ENCODE measurements at places on chromosomes 3 and 15.

- DNase-seq: no peak
These were observed 57.3 kb upstream of the GRM7 start for GRCh38 chr3:6803619-6804018.

DNA sequence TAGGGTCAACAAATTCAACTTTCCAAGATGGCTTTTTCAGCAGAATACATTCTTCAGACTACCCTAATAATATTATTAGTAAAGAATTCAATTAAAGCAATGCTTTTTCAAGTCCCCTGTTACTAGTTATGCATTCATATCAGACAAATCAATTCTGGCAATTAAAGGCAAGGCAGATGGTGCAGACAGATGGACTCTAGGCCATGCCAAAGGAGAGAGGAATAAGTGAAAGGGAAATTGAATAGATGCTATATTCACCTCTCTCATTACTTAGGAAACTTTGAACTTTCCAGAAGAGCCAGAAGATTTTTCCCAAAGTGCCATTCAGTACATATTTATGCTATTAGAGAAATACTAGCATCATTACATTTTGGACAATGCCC is 487.7 kb upstream of the RASGRP1 start:
- DNase-seq: no peak

DNA sequence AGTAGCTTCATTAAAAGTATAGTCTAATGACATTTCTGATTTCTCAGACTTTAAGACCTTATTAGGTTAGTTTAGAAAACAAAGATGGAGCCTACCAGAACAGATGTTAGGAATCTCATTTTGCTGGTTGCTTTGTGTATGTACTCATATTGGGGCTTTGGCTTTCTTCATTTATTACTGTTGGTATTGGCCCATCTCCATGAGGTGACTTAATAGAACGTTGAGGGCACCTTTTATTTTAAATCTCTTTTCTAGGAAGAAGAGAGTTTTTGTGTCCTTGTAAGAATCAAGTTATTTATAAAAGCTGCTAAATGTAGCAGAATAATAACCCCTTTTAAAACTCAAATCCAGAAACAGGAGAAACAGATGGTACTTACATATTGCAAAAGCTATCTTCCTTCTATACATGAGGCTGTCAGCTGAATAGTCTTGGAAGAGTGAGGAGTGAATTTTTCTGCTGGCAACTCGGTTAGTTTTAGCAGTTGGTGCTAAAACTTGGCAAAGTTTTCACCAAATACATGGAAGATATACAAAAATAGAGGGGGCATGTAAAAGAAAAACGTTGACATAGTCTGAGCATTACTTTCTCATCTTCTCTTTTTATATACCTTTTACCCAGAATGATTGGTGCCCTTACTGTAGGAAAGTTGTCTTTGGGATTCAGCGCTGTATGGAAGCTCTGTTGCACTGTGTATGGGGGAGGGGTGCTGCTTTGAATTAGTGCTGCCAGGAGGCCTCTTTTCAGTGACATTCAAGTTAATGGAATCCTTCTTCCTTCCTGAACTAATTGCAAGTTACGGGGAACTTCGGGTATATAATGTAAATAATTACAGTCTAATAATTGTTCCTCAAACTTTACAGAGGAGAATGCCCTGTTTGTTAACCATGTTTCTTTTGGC is 35.8 kb downstream of the CTNNB1 start:
- no peak for DNase-seq

GRCh38 chr15:70702584-70702983 is 60.8 kb downstream of the UACA start:
- DNase-seq: no peak

DNA sequence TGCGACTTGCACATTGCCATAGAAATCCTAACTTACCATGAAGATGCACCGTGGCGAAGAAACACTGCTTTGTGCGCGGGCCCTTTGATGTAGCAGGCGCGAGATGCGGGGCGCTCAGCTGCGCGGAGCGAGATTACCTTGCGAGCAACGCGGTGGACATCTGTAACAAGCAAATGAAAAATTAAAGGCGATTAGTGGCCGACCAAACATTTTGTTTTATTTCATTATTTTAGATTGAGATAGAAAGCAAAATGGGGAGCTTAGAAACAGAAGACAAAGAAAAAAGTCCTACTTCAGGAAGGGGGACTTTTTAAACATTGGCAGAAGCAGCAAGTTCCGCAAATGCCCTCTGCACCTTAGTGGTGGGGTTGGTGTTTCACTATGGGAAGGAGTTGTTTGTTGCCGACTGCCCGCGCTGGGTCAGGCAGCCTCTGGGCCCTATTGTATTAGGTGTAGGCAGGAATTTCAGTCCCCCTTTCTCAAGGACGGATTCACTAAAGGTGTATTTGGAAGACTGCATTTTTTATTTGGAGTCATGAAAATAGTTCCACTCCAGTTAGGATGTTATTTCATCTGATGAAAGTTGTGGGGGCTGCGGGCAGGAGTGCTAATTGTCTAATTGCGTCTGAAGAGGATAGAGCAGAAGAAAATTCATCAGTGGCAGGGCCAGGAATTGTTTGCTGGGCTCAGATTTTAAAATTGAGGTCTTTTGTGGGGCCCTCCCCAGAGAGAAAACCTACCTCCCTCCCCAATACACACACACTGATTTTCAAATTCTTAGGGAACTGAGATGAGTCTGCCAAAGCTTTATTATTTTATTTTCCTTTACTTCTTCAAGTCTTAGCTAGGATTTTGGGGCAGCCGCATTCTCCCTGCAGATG is 17.4 kb downstream of the ZIC4 start:
- no peak for DNase-seq

DNA sequence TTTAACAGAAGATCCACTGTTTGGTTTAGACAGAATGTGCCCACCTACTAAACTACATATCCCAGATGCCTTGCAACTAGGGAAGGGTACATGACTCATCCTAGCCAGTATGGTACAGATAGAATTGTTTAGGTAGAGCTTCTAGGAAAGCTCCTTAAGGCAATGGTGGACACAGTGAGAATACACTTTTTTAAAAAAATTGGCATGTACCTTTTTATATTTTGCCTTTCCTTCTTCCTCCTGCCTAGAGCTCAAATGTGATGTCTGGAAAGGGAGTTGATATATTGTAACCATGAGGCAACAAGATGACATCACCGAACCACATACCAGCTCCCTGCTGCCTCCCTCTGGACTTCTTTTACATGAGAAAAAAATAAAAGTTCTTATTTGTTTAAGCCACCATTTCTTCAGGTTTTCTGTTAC is 14.4 kb upstream of the C3orf80 start:
- peak; percentile 70 for DNase-seq

GRCh38 chr3:152960684-152961083 is 125.8 kb downstream of the P2RY1 start:
- no peak for DNase-seq

DNA sequence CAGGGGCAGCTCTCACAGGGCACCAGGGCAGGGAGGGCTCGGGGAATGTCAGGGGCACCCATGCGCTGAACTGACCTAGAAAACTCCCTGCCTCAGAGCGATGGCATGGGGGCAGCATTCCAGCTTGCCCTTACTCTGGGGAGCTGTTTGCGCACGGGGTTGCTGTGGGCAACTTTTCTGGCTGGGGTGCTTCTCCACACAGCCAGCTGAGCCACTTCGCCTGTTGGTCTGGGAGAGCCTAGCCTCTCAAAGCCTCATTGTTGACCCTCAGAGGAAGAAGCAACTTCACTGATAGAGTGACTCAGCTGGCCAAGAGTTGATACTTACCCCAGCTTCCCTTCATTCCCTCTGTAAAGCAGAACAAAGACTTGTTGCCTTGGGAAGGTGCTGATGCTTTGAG is 42.6 kb upstream of the MRPS22 start:
- peak; percentile 6 for DNase-seq

DNA sequence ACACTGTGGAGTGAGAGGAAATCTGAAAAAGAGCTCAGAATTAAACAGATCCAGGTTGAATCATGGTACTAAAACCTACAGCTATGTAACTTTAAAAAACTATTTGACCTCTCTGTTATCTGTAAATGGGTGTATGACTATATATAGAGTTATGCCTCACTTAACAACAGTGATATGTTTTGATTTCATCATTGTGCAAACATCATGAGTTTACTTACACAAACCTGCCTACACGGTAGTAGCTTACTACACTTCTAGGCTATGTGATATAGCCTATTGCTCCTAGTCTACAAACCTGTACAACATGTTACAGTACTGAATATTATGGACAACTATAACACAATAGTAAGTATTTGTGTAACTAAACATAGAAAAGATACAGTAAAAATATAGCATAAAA is 191.6 kb upstream of the MEIS2 start:
- no peak for DNase-seq

DNA sequence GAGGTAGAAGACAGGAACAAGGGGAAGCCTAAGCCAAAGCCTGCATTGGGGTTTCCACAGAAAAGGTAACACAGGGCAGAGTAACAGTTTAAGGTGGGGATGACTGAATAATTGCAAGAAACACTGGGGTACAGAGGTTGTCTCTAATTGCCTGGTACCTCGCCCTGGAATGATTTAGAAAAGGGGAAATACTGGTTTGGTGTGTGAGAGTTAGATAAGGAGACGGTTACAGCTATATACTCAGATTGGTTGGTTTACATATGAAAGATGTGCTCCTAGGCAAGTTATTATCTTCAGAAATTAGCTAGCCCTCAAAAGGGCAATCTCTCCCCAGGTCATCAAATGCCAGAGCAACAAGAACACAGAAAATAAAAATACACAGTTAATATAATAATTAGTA is 58.8 kb downstream of the SMARCC1 start:
- peak; percentile 92 for DNase-seq

DNA sequence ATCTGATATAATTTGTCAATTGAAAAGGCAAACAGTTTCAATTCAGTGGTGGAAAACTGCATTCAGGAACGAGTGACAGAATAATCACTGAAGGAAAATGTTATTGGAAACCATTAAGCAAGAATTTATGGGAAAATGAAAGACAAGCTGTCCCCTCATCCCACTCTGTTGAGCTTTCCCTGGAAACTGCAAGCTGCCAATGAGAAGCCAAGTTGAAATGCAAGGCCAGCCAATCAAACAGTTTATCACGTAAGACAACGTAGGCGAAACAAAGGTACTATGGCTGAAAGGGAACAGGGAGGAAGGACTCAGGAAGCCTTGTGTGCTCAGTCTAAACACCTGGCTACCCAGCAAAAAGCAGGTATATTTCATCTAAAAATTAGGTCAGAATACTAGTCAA is 187.9 kb upstream of the ATP10A start:
- no peak for DNase-seq

DNA sequence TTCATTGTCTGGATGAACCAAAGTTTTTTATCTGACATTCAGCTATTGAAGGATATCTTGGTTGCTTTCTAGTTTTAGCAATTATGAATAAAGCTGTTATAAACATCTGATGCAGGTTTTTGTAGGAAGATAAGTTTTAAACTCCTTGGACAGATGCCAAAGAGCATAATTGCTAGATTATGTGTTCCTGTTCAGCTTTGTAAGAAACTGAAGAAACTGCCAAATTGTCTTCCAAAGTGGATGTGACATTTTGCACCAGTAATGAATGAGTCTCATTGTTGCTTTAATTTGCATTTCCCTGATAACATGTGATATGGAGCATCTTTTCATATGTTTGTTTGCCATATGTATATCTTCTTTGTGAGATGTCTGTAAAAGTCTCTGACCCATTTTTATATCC is 239.9 kb upstream of the TTC14 start:
- DNase-seq: no peak

DNA sequence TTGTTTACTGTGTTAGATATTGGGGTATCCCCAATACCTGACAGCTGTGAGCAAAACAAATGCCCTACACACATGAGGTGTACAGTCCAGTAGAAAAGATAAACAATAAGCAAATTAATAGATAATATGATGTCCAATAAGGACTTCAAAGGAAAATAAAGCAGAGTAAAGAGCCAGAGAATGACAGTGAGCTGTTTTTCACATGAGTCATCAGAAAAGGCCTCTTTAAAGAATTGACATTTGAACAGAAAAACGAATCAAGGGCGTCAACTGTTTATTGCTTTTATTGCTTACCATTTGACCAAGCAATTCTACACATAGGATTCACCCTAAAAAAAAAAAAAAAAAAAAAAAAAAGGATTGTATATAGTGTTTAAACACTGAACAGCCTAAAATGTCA is 96.6 kb upstream of the FLNB start:
- DNase-seq: no peak

DNA sequence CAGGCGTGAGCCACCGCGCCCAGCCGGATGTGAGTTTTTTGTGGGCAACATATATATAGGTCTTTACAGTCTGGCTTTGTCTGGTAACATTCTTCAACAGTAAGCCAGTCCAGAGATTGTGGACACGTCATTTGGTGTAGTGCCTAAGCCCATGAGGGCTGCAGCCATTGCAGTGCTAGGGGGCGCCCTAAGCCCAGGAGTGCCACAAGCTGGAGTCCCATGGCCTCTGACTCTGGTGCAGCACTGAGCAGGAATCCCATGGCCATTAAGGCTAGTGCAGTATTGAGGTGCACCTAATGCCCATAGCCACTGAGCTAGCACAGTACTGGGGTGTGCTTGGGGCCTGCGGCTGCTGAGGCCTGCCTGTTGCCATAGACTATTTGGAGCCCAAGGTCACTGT is 136.4 kb upstream of the NDN start:
- DNase-seq: peak; percentile 17

DNA sequence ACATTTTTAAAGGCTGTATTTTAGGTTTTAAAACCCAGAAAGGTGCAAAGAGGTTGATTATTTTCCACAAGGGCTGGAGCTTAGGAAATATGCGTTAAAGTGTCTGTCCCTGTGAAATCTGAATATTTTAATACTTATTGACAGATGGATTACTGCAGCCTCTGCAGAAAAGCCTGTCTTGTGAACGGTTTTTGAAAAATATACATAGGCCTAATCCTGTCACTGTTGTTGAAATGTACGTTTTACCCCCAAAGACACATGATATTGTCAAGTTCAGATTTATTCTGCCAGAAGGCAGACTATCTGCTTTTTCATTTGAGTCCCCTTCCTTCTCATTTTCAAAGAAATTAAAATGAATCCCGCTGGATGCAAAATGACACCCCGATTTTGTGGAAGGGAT is 2.2 kb upstream of the BCL6 start:
- no peak for DNase-seq

GRCh38 chr3:134699721-134700120 is 48.9 kb upstream of the KY start:
- DNase-seq: no peak

Data from OCI-M1 (cell line).